ENCODE measurements at places on chromosomes 6 and 20.

- no peak for DNase-seq
Observed at GRCh38 chr20:8368670-8369069, 236.6 kb downstream of the PLCB1 start.

DNA sequence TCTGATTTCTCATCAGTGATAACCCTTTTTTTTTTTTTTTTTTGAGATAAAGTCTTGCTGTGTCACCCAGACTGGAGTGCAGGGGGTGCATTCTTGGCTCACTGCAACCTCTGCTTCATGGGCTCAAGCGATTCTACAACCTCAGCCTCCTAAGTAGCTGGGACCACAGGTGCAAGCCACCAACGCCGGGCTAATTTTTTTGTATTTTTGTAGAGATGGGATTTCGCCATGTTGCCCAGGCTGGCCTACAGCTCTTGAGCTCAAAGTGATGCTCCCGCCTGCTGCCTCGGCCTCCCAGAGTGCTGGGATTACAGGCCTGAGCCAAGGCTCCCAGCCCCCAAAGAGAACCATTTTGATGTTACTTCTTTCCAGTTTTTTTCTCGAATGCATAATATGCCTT lies 2.2 kb downstream of the FABP7 start:
- DNase-seq = no peak

DNA sequence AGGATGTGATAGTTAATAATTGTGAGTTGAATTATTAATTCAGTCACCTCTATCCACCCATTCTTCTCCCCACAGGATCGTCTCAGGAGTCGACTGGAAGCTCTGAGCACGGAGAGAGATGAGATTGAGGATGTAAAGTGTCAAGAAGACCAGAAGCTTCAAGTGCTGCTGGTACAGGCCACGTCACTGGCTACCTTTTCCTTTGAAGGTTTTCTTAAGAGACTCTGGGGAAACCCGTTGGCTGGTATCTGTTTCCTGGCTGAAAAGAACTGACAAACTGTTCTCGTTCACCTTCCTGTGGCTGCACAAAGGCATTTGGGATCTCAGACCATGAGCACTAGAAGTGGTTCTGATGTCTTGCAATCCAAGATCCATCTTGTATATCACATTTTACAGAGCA lies 3.8 kb downstream of the TRIM15 start:
- DNase-seq = peak; percentile 68

DNA sequence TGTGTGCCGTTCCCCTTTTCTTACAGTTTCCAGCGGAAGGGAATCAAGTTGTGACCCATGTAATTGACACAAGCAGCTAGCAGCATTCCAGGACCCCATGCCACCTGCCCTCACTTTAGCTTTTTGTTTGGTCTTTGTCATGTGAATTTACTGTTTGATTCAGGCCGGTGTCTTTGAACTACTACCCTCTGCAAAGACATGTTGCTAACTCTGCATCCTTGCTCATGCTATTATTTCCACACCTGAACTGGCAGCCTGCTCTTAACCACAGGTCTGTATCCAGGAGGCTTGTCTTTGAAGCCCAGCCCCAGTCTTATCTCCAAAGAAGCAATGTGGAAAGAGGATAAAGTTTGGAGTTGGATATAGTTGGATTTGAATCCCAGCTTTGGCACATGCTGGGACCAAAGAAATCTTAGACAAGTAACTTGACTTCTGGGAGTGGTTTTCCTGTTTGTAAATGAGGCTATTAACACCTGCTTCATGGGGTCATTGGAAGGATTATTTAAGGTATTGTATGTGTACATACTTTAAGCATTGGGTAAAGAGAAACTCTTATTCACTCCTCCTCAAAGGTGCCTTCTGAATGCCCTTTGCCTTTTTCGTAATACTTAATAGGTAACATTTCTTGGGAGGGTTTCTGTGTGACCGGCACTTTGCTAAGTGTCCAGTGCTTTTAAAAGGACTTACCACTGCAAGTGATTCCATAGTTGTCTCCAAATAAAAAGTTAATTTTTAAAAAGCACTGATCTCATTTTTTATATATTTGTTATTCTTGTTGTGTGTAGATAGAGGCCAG lies 52.4 kb downstream of the RALY start:
- no peak for DNase-seq

- DNase-seq = no peak
Observed at GRCh38 chr6:98230250-98230649, 604.1 kb upstream of the POU3F2 start.

GRCh38 chr20:52941808-52942207 lies 30.4 kb upstream of the TSHZ2 start:
- no peak for DNase-seq

- no peak for DNase-seq
Observed at GRCh38 chr6:163708466-163708865, 293.9 kb downstream of the QKI start.

DNA sequence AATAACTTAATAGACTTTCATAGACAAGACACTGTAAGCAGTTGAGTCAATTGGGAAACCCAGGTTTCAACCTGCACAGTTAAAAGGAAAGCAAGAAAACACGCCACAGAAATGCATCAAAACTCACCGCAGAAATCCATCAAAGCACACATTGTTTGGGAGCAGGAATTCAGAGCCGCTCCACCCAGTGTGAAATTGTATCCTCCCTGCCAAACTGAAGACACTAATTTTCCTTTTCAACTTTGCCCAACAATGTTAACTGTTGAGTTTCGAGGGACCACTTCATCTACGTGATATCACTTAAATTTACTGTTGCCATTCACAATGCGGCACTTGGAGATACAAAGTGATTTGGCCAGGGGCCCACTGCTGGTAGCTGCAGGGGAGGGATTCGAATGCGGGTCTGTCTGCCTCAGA lies 92.7 kb downstream of the DACT2 start:
- DNase-seq = no peak

- DNase-seq = no peak
Observed at GRCh38 chr20:59316911-59317731, 16.7 kb downstream of the EDN3 start.

GRCh38 chr20:44457016-44457415 lies 18.7 kb upstream of the TTPAL start:
- DNase-seq = no peak

DNA sequence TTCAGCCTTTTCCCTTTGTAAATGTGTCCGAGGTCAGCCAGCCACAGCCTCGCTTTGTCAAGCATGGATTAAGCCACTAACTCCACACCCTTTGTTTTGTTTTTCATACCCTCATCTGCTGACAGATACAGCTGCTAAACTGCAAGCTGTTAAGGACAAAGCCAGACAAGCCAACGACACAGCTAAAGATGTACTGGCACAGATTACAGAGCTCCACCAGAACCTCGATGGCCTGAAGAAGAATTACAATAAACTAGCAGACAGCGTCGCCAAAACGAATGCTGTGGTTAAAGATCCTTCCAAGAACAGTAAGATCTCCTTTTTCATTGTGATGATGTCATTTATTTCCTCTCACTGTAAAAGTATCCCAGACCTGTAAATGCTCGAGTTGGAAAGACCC lies 269.3 kb downstream of the ARHGAP18 start:
- no peak for DNase-seq

- DNase-seq = no peak
Observed at GRCh38 chr6:104858642-104859041, 1.1 kb downstream of the HACE1 start.

- no peak for DNase-seq
Observed at GRCh38 chr20:42567409-42567808, 622.3 kb downstream of the PTPRT start.

DNA sequence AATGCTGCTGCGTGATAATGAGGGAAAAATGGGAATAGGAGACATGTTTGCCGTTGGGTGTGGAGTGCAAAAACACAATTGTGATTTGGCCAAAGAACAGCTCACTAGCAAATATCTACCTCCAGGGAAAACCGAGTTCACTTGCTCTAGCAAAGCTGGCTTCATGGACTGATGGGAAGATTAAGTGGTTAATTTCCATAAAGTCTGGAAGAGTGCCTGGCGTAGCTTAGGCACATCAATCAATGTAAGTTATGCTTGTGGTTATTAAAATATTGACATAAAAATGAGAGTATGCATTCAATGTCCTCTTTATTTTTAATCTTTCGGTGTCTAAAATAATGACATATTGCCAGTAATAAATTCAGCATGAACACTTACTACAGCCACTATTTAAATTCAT lies 267.5 kb downstream of the SMOC2 start:
- no peak for DNase-seq

DNA sequence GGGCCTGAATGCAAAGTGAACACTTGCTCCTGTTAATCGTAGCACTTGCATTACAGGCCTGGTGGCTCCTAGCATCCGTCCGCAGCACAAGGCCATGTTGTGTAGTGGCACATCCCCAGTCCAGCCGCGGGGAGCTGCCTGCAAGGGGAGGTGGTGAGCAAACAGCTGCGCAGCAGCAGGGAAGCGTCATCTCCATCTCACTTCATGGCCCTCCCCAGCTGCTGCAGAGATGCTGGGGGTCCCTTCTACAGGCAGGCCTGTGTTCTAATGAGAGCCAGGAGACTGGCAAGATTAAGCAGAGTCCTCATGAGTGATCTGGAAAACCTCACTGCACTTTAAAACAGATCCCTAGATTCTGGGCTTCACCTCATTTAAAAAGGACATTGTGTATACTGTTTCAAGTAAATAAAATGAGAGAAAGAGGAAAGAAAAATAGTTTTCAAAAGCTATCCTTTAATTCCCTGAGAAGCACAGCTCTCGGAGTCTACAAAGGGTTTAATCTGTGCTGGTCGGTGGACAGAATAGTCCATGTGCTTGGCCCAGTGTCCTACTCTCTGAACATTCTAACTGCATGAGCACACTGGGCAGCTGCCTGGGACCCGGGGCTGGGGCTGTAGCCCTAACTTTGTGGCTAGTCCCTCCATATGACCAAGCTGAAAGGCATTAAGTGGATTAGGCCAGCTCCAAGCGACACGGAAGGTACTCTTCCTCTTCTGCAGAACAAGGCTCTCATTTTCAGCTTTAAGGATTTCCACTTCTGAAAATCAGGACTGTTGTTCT lies 125.8 kb downstream of the LY86 start:
- DNase-seq = no peak

DNA sequence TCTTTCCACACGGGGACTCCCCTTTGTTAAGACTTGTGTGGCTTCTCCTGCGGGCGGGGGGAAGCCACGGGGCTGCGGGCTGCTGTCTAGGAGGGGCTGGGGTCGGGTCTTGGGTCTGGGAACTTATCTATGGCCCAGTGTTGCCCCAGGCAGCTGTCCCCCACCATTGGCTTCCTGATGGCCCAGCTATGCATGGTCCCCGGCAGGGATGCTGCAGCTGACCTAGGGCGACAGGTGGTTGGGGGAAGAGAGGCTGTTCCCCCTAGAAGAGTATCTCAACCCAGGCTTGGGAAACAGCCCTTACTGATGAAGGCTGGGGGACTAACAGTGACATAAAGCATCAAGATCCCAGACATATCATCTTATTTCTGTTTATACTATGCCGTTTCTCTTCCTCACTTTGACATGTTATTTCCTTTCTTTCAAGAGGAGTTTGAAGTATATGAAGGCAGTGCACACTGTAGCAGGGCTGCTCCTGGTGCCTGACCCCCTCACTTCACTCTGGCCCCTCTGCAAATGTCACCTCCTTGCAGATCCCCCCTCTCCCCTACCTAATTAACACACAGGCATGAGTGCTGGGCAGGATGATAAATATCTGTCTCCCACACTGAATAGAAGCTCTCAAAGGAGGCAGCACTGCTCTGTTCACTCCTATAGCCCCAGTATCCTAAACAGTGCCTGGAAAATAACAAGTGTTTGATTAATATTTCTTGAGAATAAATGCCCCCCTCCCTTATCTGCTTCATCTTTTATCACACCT lies 87.0 kb downstream of the HIVEP2 start:
- DNase-seq = no peak

- no peak for DNase-seq
Observed at GRCh38 chr20:1809611-1810510, 85.3 kb upstream of the SIRPA start.

DNA sequence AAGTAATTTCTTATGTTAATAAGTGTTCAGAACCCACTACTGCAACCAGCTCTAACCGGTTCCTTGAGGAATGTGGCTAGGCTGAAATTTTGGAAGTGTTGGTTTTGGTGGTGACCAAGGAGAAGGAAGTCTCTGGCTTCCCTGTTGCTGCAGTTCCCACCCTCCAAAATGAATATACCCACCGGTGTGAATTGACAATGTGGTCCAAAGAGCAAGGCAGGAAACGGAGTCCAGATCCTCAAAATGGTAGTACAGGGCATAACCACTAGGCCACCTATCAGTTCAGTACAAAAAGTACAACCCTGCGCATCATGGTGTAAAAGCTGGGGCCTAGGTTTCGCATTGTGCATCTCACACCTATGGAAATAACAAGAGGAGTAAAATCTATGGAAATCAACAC lies 2.8 kb downstream of the ADNP start:
- no peak for DNase-seq

GRCh38 chr20:24425523-24426135 lies 43.8 kb upstream of the SYNDIG1 start:
- DNase-seq = no peak

- DNase-seq = no peak
Observed at GRCh38 chr6:69835414-69836179, 30.8 kb upstream of the COL19A1 start.

- DNase-seq = no peak
Observed at GRCh38 chr6:120935908-120936307, 398.4 kb downstream of the TBC1D32 start.

- DNase-seq = no peak
Observed at GRCh38 chr20:17504066-17504897, 26.9 kb downstream of the BFSP1 start.

DNA sequence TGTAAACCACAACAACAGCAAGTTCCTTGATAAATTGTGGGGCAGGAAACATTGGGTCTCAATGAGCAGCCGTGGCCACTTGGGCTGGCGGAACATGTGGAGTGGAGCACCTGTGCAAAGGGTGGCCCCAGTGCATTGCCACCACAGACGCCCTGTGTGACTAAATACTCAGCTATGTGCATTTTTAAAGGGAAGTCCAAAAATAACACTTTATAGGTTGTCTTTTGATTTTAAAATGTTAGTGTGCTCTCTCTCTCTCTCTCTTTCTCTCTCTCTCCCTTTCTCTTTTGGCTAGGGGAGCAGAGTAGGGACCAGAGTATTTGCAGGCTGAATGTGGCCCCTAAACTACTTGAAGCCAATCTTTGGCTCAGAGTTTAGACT lies 236.3 kb downstream of the BCAS1 start:
- DNase-seq = no peak

DNA sequence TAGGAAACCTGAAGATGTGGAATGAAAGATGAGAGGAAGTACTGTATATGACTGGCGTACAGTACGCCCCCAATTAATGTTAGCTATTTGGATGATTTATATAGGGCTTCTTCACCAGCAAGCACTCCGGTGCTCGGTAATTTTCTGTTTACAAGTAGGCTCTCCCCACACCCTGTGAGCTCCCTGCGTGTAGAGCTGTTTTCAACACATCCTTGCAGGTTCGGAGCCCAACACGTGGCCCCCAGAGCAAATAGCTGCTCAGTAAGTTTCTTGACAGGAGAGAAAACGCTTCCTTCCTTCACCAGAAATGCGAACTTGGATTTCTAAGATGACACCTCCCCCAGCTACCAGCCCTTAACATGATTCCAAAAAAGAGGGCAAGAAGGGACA lies 1.2 kb upstream of the RAB22A start:
- no peak for DNase-seq

GRCh38 chr20:51943761-51944160 lies 141.4 kb upstream of the SALL4 start:
- DNase-seq = no peak

- no peak for DNase-seq
Observed at GRCh38 chr6:23013776-23014175, 444.4 kb downstream of the HDGFL1 start.

- no peak for DNase-seq
Observed at GRCh38 chr6:79733388-79733787, 102.3 kb downstream of the SH3BGRL2 start.
